CD14-positive monocyte (primary cell): ENCODE measurements at places on chromosomes 3 and 15. TPM values are rescaled to one million over a fixed set of nuclear protein-coding genes. Genes with fewer than 3 reads are reported as not detected.

CFAP100 gene
- polyA plus RNA-seq = not detected

DNA sequence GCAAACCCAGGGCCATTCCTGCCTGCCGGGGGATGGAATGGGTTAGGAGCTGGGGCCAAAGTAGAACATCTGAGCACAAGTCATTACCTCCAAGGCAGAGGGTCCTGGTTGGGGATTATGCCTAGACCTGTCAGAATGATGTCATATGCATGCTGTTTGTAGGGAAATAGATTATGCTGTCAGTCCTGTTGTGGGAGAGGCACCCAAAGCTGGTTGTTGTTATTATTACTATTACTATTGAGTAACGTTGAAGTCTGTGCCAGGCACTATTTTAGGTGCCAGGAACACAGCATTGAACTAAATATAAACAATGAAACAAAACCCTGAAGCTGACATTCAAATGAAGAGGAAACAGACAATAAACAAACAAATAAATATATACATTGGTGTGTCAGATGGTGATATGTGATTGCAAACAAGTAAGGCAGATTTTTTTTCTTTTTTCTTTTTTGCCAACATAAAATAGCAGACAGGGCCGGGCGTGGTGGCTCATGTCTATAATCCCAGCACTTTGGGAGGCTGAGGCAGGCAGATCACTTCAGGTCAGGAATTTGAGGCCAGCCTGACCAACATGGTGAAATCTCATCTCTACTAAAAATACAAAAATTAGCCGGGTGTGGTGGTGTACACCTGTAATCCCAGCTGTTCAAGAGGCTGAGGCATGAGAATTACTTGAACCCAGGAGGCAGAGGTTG, 2.0 kb downstream of the P4HTM start:
- no peak for DNase-seq

GRCh38 chr3:149603126-149604074, 54.4 kb downstream of the WWTR1 start:
- no peak for DNase-seq

DNA sequence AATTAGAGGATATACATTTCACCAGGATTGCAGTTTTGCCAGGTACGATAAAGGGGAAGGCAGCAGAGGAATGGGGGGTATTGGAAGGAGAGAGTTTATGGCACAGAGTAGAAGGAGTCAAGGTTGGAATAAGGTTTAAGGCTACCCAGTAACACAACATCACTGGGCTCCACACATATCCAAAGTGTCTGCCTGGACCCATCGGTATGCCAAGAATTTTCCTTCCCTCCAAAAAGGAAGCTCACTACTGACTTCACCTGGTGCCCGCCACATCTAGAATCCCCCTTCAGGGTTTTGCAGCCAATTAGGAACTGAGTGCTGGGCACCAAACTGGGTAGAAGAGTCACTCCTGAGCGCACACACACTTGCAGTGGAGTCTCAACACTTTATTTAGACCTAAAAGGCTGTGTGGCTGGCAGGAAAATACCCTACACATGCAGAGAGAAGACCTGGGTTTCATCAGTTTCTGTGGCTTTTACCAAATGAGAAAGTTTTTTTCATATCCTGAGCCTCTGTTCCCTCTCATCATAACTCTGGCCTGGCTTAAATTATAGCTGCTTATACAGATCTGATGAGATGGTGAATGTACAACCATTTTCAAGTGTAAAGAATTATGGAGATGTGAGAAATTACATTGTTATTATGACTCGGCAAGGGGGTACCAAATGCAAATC, 190.8 kb upstream of the LPP start:
- DNase-seq = no peak

CSPG5 gene
- not detected for polyA plus RNA-seq

DNA sequence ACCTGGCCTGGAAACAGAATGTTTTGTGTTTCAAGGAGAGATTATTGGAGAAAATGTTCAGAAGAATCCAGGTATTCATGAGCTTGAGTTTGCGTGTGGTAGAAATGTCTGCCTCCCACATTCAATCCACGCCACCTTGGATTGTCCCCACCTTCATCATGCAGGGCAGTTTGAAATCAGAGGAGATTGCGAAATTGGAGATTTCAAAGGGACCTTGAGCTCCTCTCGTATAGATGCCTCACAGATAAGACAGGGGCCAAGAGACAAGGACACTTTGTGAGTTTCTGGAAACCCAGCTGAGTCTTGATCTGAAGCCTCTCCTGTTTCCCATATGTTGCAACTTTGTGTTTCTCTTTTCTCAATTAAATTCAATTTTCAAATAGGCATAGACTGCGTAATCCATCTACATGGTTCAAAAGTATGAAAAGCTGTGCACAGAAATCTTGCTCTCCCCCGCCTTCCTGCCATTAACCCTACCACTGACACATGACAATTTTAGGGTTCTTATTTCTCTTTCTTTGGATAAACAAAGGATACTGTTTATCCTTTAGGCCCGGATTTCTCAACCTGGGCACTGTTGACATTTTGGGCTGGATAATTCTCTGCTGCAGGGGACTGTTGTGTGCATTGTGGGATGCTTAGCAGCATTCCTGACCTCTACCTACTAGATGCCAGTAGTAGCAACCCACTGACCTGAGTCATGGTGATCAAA, 53.8 kb downstream of the CMTM8 start:
- DNase-seq = no peak

DNA sequence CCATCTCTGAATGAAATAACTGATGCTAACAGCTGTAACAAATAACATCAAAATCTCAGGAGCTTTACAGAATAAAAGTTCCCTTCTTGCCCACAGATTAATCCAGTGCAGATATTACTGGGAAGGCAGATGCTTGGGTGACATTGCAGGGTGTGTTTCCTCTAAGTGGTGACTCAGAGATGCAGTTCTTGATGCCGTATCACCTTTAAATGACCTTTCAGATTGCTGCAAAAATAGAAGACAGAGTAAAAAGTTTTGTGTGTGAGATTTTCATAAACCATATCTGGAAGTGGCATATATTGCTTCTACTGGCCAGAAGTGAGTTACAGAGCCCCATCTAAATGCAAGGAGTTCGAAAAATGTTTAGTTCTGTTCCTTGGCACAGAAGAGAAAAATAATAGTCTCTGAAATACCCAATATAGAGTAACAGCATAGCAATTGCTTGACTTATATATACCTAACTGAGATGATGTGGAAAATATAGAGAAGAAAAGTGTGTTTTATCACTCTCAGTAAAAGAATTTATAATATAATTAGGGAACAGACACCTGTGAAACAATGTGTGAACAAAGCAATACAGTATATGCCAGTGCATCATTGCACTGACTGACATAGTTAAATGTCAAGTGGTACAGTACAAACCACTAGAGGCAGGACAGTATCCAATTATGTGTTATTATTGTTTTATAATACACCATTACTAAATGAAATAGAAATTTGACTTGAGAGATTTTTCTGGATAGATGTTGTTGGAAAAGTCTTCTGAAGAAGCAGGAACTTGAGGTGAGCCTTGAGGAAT, 430.7 kb upstream of the CBLB start:
- DNase-seq = no peak

DNA sequence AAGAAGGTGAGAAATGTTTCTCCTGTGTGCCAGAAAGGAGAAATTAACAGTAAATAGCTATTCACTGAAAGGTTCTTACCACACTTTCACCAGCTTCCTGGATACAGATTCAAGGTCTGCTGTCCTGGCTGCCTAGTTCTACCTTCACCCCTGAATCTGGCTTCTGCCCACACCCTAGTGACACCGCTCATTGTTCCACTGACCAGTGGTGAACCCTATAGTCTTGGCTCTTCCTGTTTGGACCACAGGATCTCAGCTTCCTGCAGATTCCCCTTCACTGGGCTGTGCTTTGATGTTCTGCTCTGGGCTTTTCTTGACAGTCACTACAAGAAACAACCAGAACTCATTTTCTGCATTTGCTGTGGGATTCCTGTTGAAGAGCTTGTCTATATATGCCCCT, 250.0 kb downstream of the XXYLT1 start:
- DNase-seq = no peak

CFAP92 gene
- polyA plus RNA-seq = 0.12 and 0.15 TPM in 2 replicates

CCDC33 gene
- polyA plus RNA-seq = not detected

SAMMSON gene
- not detected for polyA plus RNA-seq

AGTR1 gene
- not detected for polyA plus RNA-seq

DNA sequence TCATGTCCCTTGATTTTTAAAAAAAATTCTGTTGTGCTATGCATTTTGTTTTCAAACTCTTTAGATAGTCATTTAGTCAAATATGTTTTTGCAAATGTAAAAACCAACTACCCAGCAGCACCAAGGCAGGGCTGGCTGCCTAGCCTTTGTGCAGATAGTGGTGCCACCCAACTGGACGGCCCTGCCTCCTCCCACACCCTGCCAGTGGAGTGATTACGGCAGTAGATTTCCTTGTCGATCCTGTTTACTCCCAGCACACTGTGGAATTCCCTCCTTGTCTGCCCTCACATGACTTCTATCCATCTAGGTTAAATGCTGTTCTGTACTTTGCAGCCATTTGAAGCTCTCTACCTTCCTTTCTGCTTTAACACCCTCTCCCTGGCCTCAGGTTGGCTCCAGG, 79.4 kb upstream of the PLXNA1 start:
- no peak for DNase-seq

GRCh38 chr3:187136936-187137335, 2.4 kb downstream of the RPL39L start:
- peak; percentile 76 for DNase-seq

SLC15A2 gene
- polyA plus RNA-seq = 1.6 and 5.4 TPM in 2 replicates

DNA sequence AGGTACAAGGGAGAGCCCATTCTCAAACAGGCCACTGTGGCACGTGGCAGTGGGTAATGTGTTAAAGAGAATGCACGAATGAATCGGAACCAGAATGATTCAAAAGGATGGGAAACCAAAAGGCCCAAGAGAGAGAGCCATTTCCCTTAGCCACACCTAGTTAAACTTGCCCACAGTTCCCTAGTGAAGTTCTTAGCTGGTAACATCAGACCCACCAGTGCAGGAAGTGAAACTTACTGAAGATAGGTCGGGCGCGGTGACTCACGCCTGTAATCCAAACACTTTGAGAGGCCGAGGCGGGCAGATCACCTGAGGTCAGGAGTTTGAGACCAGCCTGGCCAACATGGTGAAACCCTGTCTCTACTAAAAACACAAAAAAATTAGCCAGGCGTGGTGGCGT, 97.1 kb downstream of the MEX3B start:
- DNase-seq = peak; percentile 41

- DNase-seq = no peak
These were observed 681.3 kb downstream of the ROBO1 start for GRCh38 chr3:79086514-79086913.

NOX5 gene
- not detected in 2 replicates for polyA plus RNA-seq

DNA sequence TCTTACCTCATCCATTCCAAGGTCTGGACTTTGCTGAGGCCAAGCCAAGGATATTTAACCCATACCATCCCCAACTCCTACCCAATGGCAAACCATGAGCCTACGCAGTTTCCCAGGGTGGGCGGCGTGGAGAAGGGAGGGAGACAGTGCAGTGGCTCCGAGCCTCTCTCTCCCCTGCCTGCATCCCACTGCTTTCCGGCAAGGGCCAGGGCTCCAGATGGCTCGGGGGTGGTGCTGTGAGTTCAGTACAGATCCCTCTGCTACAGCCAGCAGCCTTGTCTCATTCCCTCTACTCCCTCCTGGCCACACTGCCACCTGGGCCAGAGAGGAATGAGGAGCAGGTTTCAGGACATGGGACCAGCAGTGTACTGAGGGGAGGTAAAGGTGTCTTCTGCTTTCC, 44.3 kb upstream of the APEH start:
- DNase-seq = no peak

- DNase-seq = no peak
These were observed 56.2 kb downstream of the SLC6A6 start for GRCh38 chr3:14458434-14459275.

- DNase-seq = no peak
These were observed 1.7 kb upstream of the STAB1 start for GRCh38 chr3:52493232-52494017.

DNA sequence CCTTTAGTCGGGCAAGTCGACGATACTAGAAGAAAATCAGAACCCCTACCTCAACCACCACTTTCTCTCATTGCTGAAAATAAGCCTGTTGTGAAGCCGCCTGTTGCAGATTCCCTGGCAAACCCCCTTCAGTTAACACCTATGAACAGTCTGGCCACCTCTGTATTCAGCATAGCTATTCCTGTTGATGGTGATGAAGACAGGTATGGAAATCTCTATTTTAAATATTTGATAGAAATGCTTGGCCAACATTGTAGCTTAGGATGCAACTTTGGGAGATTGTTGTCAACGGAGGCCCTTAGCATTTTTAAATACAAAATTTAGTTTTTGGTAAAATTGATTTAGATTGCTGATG, 3.0 kb downstream of the TSC22D2 start:
- DNase-seq = no peak
